Effector memory CD8-positive, alpha-beta T cell (primary cell): ENCODE measurements at places on chromosomes 12 and 14.

DNA sequence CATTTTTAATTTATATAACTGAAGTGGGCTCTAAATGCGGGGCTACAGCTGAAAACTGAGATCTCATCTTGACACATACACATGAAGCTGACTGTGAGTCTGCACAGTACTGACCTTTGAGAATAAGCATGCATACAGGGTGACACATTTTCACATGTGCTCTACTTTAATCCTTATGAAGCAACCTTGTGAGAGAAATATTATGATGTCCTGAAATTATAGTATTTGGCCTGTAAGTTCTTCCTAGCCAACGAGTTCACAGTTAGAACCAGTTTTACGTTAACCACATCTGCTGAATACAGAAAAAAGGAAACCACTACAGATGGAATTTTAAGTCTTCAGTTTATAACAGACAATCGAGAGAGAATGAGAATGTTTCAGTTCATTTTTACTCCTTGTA, 70.3 kb downstream of the SPPL3 start:
- H3K4me3 ChIP-seq: no peak overlapping the region
- peaks cover 3% of the 10 kb centered on the region for H3K36me3 ChIP-seq
- no peak overlapping the region for H3K27ac ChIP-seq
- H3K27me3 ChIP-seq: no peaks in the 10 kb centered on the region

GRCh38 chr12:1812650-1813302, 7.6 kb upstream of the LRTM2 start:
- DNase-seq: no peak
- H3K4me3 ChIP-seq: peak overlapping the region; percentile 84
- no peaks in the 10 kb centered on the region for H3K36me3 ChIP-seq
- H3K27ac ChIP-seq: no peak overlapping the region

GRCh38 chr14:95225251-95225887, 68.0 kb upstream of the DICER1 start:
- no peak overlapping the region for H3K27ac ChIP-seq
- H3K4me3 ChIP-seq: no peak overlapping the region
- H3K36me3 ChIP-seq: no peaks in the 10 kb centered on the region

DNA sequence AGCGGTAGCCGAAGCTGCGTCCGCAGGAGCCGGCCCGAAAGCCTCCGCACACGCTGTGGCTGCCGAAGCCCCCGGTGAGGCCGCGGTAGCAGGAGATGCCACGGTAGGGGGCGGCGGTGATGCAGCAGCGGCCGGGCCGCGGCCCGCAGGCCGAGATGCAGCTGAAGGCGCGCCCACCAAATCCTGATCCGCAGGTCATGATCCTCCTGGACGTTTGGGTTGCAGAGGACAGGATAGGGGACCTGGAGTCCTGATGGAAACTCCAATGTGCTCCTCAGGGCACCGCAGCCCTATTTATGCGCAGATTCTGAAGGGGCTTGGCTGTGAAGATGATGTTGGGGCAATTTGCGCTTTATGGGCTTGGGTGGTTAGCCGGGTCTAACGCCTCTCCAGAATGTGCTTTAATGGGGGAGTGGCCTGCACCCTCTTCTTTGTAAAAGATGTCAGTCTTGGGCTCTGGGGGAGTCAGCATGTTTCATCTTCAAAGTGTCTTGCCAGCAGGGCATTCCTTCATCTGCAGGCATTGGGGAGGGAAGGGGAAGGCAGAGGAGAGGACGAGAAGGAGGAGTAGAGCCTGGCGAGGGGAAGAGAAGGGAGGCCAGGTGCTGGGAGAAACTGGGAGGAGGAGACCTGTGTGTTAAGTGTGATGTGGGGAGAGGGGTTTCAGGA, at the start of gene KRT81:
Gene KRT81, minus strand, starts transcription at position 268 of the 669 bp plus-strand sequence. Its CDS starts 69 bp downstream, at position 199.
- H3K27ac ChIP-seq: no peak within 1 kb of the TSS
- no peak within 1 kb of the TSS for H3K4me3 ChIP-seq
- H3K27me3 ChIP-seq: peaks cover 8% of the 10 kb centered on the region
- DNase-seq: no peak

- no peak overlapping the region for H3K27ac ChIP-seq
- peaks cover 27% of the 10 kb centered on the region for H3K27me3 ChIP-seq
- H3K4me1 ChIP-seq: no peaks in the 10 kb centered on the region
- no peak for DNase-seq
Measured at GRCh38 chr14:69873877-69874780, 5.1 kb upstream of the SMOC1 start.

DNA sequence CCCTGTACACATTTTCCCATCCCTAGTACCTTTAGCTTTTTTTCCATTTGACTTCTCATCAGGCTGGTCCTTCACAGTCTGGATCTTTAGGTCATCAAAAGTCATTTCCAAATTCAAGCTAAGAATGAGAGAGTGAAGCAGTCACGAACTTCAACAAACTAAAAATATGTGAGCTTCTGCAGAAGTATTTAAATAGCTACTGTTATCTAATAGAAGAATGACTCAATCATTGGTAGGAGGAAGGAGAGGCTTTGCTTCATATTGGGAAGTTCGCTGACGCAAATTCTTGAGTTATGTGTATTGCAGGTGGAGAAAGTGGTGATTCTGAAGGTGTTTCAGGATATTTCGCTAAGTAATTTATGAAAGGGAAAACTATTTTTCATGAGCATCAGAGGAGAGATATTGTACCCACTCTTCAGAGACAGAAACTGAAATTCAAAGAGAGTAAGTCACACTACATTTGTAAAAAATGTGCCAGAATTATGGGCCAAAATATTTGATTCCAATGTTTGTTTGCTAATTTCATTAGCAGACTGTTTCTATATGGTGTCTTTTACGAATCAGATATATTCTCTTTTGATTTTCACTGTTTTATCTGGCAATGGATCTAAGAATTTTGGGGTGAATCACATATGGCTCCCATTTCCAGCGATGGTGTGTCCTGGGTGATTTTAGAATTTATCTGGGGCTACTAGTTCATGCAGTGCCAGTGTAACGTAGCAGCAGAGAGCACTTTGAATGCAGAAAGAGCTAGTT, at the start of gene OLR1:
Gene OLR1, minus strand, starts transcription at position 160 of the 756 bp plus-strand sequence. Its CDS starts 55 bp downstream, at position 105.
- no peak within 1 kb of the TSS for H3K4me3 ChIP-seq
- H3K27me3 ChIP-seq: peaks cover 33% of the 10 kb centered on the region
- no peaks in the 10 kb centered on the region for H3K36me3 ChIP-seq
- no peak for DNase-seq

DNA sequence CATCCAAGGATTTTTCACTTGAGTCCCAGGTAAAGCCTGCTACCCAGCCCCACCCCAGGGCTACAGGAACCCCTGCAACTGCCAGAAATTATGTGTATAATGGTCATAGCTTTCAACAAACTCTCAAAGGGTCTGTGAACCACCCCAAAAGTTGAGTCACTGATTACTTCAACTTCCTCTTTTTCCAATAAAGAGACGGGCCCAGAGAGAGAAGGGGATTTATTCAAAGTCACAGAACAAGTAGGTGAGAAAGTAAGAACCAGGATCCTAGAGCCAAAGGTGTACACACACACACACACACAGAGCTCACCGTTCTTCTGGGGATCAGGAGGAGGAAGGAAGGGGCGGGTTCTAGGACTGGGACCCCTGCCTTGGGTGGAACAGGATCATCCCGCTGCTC, 4.8 kb upstream of the ITPK1 start:
- H3K27ac ChIP-seq: no peak overlapping the region
- H3K36me3 ChIP-seq: peaks cover 9% of the 10 kb centered on the region
- H3K4me1 ChIP-seq: peaks cover 9% of the 10 kb centered on the region
- H3K4me3 ChIP-seq: no peak overlapping the region
- DNase-seq: no peak

DNA sequence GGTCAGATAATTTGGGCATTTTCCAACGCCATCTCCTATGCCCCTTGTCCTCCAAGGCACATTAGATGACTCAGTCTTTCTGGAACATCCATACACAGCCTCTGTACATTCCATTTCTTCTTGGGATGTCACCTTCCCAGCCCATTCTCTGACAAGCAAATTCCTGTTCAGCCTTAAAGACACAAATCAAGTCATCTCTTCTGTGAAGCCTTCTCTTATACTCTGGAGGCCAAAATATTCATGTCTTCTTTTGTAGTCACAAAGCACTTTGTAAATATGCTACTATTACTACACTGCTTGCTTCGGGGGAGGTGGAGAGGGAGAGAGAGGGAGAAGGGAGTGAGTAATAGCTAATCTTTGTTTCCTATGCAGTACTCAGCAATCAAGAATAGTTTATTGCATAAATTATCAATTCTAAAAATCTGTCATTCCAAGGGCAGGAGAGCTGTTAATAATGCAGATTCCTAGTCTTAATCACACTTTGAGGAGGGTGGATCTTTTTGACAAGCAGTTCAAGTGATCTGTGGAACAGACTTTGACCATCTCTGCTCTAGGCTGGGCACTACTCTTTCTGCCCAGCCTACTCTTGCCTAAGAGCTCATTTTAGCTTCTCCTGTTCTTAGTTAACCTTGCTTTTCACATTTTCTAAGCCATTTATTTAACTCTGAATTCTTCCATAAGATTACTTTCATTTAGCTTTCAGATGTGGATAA, 27.9 kb downstream of the KCNMB4 start:
- H3K4me3 ChIP-seq: no peak overlapping the region
- no peaks in the 10 kb centered on the region for H3K27me3 ChIP-seq
- no peak for DNase-seq
- H3K36me3 ChIP-seq: no peaks in the 10 kb centered on the region
- H3K27ac ChIP-seq: no peak overlapping the region

GRCh38 chr14:49946320-49947141, 53.6 kb downstream of the ARF6 start:
- DNase-seq: no peak
- peak overlapping the region; percentile 90 for H3K27ac ChIP-seq
- H3K4me3 ChIP-seq: peak overlapping the region; percentile 46
- peaks cover 44% of the 10 kb centered on the region for H3K4me1 ChIP-seq
- H3K27me3 ChIP-seq: no peaks in the 10 kb centered on the region

DNA sequence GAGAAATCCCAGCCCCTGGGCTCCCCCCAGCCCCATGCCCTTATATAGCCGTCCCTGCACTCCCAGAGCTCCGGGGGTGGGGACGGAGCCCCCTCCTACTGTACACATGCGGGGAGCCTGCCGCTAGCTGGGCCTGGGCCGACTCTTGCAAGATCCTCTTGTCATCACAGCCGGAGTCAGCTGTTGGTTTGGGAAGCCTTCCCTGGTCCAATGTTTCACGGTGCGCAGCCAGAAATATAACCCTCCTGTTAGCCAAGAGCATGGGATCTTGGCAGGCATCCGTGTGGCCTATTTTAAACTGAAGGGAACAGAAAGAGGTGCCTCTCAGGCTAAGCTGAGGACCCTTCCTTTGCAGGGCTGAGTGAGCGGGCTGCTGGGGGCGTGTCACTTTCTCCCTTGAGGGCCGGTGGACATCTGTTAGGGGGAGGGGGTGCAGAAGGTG, 175.3 kb downstream of the TSPAN9 start:
- H3K4me3 ChIP-seq: no peak overlapping the region
- H3K27ac ChIP-seq: no peak overlapping the region
- no peaks in the 10 kb centered on the region for H3K36me3 ChIP-seq

- H3K27me3 ChIP-seq: peaks cover 21% of the 10 kb centered on the region
- H3K4me1 ChIP-seq: peaks cover 16% of the 10 kb centered on the region
- H3K4me3 ChIP-seq: peak overlapping the region; percentile 83
- H3K27ac ChIP-seq: peak overlapping the region; percentile 47
Measured at GRCh38 chr12:113152196-113152834, 2.8 kb downstream of the CFAP73 start.

GRCh38 chr12:117603316-117604113, 242.1 kb upstream of the NOS1 start:
- no peak for DNase-seq
- no peak overlapping the region for H3K4me3 ChIP-seq
- no peaks in the 10 kb centered on the region for H3K36me3 ChIP-seq
- H3K4me1 ChIP-seq: no peaks in the 10 kb centered on the region
- no peaks in the 10 kb centered on the region for H3K27me3 ChIP-seq
- H3K27ac ChIP-seq: no peak overlapping the region

GRCh38 chr14:102461490-102462338, 47.9 kb downstream of the ANKRD9 start:
- peaks cover 6% of the 10 kb centered on the region for H3K4me1 ChIP-seq
- DNase-seq: no peak
- no peak overlapping the region for H3K27ac ChIP-seq
- no peak overlapping the region for H3K4me3 ChIP-seq
- H3K27me3 ChIP-seq: no peaks in the 10 kb centered on the region

- H3K4me3 ChIP-seq: no peak overlapping the region
- H3K4me1 ChIP-seq: no peaks in the 10 kb centered on the region
- no peak overlapping the region for H3K27ac ChIP-seq
- H3K27me3 ChIP-seq: peaks cover 45% of the 10 kb centered on the region
Measured at GRCh38 chr14:51513281-51513680, 138.4 kb upstream of the FRMD6 start.

DNA sequence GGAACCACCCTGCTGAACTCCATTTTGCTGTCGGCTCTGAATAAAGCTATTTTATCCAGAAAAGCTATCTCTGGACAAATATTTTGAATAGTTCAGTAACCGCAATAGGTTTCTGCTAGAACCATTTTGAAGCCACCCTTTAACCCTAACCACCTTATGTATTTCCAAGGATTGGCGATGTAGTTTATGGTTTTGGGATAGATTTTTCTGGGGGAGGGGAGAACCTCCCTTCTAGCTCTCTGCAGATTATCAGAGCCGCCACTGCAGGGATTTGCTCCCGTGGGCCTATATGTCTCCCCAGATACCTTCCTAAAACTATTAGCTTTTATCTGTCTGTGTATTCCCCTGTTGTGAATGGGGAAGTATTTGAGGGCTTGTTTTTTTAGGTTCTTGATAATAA, 1.8 kb upstream of the TUBA1B start:
- DNase-seq: no peak
- H3K36me3 ChIP-seq: peaks cover 39% of the 10 kb centered on the region
- no peak overlapping the region for H3K27ac ChIP-seq
- peaks cover 26% of the 10 kb centered on the region for H3K4me1 ChIP-seq
- no peak overlapping the region for H3K4me3 ChIP-seq

DNA sequence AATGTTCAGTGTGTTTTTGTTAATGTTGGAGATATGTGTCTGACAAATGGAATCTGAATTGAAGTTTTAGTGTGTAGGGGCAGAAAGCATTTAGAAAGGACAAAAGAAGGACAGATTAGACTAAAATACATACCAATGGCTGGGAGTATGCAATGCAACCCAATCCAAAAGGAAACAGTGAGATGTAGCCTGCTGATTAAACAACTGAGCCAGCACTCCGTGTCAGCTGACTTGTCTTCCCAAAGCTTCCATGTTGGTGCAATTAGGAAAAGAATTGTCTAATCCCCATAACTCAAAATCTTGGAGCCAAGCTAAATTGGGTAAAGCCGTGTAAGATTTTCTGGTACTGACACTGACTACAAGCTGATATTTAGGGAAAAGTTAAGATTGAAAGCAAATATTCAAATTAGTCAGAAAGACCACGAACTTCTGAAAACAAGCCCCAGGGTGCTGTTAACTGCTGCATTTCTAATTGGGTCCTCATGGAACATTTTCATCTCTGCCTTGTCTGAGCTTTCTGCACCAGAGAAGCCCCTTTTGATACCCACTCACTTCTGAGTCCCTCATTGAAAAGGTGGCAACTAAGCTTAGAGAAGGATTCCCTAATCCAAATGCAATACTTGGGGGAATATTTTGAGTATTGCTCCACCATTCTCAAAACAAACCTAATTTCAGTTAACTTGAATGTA, 109.1 kb downstream of the DAD1 start:
- peak overlapping the region; percentile 35 for H3K4me3 ChIP-seq
- H3K27ac ChIP-seq: no peak overlapping the region
- no peaks in the 10 kb centered on the region for H3K27me3 ChIP-seq
